ENCODE measurements at places on chromosomes 11 and 22. TPM values are rescaled to one million over a fixed set of nuclear protein-coding genes. Genes with fewer than 3 reads are reported as not detected.

DNA sequence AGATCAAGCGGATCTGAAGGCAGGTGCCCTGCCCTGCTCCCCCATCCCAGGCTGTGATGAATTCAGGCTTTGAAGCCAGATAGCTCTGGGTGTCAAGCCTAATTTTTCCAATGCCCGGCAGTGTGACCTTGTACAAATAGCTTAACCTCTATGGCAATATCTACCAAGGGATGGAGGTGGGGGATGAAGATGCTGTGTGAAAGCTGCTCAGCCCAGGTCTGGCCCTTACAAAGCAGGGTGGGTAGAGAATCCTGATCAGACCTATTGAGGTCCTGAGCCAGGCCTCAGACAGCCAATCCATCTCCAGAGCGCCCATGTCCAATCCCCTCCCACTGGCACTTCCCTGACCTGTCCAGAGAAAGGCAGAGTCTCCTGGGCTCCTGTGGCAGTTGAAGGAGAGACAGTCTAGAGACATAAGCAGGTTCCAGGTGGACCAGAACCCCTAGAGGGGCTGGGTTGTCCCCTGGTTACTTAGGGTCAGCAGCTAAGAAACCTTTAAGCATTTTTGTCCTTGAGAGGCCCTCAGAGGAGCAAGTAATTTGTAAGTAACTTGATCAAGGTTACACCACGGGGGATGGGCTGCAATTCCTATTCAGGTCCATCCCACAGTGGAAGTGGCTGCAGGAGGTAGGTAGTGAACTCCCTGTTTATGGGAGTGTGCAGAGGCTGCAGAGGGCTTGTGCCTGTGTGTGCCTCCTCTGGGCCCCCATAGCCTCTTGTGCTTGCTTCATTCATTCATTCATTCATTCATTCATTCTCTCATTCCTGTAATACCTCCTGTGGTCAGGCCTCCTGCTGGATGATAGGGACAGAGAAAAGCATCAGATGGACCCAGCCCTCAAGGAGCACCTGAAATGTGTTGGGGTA lies 10.4 kb downstream of the P2RY2 start:
- DNase-seq: no peak

DNA sequence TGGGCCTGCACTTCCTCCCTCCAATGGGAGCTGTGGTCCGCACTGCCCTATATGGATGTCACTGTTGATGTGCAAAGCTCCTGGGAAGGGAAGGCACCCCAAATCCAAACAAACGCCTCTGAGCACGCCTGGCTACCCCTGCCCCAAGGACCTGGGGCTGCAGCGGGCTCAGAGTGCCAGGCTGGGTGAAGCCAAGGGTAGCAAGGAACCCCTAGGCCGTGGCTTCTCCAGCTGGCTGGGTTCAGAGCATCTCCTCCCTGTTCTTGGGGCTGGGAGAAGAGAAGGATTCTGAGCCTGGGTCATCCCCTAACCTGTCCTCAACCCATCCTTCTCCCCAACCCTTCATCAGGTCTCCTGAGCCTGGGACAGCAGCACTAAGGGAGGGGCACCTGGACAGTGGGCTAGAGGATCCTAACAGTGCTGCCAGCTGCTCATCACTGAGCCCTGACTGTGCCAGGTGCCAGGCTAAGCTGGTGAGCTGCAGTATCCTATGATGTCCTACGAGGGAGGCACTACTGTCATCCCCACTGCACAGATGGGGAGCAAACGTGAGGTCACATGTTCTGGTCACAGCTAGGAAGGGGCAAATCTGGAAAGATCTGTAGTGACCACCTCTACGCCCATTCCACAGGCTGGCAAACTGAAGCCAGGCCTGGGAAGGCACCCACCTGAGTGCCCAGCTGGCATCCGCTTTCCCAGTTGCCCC lies 3.0 kb downstream of the SSTR3 start:
- DNase-seq: no peak

- no peak for DNase-seq
Measured at GRCh38 chr11:96681019-96681716, 291.4 kb downstream of the JRKL start.

Gene ANO5
- total RNA-seq: 3.3 TPM

Gene CAPN5
- total RNA-seq: 8.2 TPM

Gene POLD3
- total RNA-seq: 16.4 TPM
